ENCODE measurements at places on chromosomes 12 and 14.

DNA sequence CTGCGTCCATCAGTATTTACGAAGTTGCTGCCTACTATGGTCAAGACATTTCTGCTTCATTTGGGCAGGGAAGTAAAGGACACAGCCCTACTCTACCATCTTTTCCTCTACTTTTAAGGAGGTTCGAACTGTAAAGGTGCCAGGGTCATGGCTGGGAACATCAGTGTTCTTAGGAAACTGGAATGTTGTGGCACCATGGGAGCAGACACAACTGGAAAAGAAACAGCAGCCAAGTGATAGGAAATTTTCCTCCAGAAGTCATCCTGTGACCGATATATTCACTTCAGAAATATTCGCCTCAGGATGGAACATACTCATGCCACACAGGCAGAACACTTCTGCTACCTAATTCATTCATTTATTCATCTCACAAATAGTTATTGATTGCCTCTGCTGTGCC lies 104.4 kb downstream of the ETV6 start:
- DNase-seq, result no peak

DNA sequence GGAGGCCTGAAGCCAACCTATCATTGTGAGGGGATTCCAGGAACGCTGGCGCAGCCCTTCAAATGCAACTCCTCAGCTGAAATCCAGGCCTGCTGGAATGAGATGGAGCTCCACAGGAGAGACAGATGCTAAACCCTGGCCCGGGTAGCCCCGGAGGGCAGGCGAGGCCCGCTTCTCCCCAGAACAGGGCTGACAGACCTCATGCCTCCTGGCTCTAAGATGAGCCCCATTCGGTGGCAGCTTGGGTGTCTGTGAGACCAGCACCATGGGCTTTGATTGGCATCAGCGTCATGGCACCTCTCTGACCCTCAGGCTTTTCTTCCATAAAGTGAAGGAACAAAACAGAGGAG lies 382.2 kb downstream of the BCL11B start:
- no peak for DNase-seq

- no peak for DNase-seq
Measured at GRCh38 chr12:6961695-6962284, 8.7 kb downstream of the PHB2 start.

DNA sequence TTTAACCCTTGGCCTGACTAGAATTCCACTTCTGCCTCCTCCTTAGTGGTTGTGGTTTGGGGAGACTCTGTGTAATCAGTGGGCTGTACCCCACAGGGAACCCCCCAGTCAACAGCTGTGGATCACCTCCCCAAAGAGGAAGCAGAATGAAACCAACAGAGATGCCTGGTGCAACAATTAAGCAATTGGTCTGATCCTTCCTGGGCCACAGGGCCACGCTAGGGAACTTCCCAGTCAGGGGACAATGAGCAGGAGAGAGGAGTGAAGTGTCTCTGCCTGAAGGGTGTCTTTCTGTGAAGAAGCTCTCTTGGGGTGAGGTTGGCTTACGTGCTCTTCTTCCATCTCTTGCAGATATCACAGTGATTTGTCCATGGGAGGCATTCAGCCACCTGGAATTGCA lies 8.2 kb downstream of the PDE6H start:
- DNase-seq, result no peak

DNA sequence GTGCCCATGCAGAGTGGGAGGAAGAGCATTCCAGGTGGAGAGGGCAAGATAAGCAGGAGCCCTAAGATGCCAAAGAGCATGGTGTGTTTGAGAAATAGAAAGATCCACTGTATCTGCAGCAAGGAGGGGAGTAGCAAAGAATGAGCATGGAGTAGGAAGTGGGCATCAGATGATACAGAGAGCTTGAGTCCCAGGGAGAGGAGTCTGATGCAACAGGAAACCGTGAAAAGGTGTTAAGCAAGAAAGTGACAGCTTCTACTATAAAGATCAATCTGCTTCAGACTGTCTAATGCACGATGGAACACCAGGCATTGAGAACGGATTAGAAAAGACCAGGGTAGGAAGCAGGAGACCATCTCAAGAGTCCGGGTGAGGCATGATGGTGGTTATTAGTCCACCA lies 12.3 kb upstream of the GPRC5D start:
- no peak for DNase-seq

DNA sequence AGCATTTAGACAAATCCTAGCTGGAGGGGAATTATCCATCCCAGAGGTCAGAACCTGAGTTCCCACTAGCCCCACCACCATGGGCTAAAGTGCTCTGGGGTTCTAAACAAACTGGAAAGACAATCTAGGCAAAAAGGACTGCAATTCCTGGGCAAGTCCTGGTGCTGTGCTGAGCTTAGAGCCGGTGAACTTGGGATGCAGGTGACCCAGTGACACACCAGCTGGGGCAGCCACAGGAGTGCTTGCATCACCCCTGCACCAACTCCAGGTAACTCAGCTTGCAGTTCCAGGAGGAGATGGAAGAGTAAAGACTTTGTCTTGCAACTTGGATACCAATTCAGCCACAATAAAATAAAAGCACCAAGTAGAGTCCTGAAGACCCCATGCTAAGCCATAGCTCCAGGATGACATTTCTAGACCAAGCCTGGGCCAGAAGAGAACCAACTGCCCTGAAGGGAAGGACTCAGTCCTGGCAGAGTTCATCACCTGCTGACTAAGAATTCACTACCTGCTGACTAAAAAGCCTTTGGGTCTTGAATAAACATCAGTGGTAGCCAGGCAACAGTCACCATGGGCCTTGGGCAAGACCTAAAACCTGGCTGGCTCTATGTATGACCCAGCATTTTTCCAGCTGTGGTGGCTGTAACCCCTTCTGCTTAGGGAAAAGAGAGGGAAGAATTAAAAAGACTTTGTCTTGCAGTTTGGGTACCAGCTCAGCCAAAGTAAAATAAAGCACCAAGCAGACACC lies 223.4 kb upstream of the DIO2 start:
- no peak for DNase-seq

DNA sequence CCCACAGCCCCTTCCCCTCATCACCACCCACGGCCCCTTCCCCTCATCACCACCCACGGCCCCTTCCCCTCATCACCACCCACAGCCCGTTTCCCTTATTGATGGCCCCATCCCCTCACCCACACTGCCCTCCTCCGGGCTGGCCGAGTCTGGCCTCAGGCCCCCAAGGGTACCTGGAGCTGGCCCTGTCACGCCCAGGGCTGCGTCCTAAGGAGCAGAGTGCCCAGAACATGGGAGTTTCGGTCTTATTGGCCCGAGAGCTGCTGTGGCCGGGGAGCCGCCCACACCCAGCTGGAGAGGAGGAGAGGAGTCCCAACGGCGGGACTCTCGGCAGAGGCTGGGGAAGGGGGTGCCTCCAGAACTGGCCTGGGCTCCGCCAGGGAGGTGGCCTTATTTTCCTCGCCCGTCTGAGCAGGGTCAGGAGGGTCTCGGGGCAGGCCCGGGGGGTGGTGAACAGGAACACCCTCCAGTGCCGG lies 182.3 kb downstream of the KIF26A start:
- DNase-seq, result no peak

DNA sequence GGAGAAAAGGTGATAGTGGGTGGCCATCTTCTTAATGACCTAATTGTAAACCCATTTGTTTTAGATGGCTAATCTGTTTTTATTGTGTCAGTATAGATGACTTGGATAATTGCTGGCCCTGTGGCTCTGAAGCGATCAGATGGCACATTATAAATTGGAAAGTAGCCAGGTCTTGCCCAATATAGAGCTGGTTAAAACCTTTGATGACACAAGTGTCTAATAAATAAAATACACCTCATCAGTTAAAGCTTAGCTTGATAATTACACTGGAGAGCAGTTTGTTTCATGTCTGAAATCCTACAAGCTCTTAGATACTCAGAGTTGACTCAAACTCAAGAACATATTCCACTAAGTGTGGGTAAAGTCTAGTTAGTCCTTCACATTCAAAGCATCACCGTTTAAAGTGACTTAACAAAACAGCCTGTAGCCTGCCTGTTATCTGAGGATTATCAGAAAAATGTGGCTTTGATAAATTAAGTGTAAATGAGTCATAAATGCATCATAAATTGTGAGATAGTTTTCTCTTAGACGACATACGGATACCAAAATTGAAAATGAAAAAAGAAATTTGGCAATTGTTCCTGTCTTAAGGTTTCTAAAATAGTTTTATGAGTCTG lies 280.9 kb downstream of the LRIG3 start:
- DNase-seq, result no peak

DNA sequence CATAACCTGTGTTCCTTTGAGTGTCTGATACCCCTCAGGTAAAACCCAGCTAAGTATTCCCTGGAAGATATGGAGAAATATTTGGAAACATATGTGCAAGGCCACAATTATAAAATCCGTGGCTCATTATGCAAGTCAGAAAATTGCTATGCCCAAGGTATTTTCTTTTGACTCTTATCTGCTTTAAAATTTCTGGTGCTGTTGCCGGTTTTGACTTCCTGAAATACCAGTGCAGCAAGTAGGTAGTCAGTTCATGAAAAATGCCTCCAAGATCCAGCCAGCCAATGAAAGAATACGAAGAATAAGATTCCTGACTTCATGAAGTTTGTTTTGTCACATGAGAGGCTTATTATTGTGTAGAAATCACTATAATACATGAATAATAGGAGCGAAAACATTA lies 20.2 kb upstream of the FUT8 start:
- no peak for DNase-seq

- DNase-seq, result no peak
Measured at GRCh38 chr14:67734675-67735074, 33.0 kb downstream of the RDH12 start.

DNA sequence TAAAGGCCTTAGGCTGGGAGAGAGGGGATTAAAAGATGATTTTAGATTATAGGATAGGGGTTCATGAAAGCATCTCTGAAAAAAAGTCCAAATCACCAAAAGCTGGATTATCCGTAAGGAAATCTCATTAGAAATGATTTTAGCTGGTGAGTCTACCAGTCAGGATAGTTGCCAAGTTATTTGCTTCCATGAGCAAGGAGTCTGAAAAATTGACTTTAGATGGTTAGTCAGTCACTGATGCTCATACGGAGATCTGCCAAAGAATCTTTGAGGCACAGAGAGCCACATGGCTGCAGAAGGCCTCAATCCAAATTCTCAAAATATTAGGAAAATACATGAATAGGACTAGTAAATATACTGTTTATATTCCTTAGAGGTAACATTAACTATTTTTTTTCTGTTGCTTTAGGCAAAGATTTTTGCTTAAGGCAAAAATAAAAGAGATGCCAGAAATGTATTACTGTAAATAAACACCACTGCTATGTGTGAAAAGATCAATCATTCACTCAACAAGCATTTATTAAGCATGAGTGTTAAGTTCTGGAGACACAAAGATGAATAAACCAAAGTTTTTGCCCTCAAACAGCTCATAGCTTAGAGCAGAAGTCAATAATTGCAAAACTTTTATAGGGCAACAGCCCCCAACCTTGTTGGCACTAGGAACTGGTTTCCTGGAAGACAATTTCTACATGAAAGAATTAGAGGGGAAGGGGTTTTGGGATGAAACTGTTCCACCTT lies 105.2 kb downstream of the BBS10 start:
- DNase-seq, result no peak

- no peak for DNase-seq
Measured at GRCh38 chr12:107404981-107405380, 280.6 kb upstream of the PWP1 start.

DNA sequence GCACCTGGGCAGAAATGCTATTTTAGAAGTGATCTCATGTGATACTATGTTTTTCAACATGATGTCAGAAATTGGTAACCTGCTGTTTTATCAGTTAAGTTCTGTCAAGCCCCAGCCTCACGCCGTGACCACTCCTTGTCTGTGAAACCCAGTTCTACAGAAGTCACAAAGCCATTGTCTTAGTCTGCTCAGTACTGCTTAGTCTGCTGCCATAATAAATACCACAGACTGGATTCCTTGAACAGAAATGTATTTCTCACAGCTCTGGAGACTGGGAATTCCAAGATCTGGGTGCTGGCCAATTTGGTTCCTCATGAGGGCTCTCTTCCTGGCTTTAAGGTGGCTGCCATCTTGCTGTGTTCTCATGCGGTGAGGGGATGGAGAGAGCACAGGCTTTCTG lies 176.9 kb downstream of the PRKCH start:
- no peak for DNase-seq

GRCh38 chr12:101696251-101697196 lies 916 bp upstream of the CHPT1 start:
- DNase-seq, result no peak

GRCh38 chr12:3132636-3133404 lies 55.6 kb downstream of the TSPAN9 start:
- DNase-seq, result no peak

DNA sequence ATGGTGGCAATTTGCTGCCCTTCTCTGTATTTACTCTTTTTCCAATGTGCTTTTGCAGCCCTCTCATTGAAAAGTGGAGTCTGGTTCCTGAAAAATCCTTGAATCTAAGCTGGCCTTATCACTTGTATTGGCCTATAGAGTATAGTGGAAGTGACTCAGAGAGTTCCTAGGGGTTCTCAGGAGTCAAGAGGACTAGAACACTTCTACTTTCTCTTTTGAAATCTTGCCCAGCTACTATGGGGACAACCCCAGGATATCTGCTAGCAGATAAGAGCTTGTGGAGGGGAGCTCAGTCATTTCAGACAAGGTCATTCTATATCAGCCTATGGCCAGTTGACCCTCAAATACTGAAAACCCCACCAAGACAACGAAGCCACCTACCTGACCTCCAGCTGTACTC lies 26.7 kb upstream of the WSCD2 start:
- DNase-seq, result no peak

DNA sequence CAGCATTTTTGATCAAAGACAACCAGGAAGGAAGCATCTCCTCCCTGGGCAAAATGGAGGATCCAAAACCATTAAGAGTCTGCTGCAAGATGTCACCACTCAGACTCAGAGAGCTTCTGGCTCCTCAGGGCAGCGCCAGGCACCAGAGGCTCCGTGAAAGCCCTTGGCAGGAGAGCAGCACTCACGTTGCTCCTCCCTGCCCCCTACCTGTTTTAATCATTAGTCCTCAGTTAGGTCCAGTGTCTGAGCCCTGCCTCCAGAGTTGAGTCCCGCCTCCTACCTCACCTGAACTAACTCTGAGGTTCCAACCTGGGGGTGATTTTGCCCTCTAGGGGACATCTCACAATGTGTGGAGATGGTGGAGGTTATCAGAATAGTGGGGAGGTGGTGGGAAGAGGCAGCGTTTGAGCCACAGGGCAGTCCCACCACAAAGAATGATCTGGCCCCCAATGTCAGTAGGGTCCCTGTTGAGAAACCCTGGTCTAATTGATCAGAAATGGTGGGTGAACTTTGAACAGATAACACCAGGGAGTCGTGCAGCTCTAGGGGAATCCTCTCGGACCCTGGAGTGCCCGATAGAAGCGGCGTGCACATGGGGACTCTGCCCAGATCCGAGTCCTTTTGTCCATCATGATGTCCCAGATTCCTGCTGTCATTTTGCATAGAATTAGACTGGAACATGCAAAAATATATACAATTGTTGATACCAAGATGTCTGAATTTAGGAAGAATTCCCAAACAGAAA lies 156.7 kb upstream of the DIO3 start:
- DNase-seq, result no peak

DNA sequence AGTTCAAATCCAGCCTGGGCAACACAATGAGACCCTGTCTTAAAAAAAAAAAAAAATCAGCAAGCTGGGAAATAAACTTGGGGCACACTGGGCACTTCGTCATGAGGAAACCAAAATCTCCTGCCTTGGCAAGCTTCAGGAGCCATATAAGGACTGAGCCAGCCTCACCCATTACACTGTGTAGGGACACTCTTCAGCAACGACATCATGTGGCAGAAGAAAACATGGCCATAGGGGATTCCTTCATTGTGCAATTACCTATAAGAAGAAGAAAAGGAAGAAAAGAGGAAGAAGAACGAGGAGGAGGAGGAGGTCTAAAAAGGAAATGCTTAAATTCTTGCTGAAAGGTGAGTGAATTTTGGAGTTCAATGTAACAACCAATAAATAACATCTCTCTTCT lies 26.1 kb upstream of the IFNG start:
- DNase-seq, result no peak
